AG09319 (cell line): ENCODE measurements at places on chromosomes 2 and 18.

DNA sequence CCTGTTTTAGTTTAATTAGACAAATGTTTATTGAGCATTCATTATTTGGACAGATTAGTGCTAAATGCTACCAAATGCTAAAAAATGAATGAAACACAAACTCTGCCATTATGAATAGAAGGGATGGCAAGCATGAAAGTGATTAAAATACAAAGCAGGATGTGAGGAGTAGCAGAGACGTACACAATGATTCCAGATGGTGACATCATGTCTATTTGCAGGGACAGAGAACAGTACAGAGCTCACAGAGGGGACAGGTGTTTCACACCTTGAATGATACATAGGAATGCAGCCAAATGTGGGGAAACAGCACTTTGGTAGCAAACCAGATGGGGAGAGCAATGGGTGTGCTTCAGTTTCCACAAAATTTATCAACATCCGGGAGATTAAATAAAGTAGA, 76.3 kb downstream of the CD226 start:
- DNase-seq: no peak

DNA sequence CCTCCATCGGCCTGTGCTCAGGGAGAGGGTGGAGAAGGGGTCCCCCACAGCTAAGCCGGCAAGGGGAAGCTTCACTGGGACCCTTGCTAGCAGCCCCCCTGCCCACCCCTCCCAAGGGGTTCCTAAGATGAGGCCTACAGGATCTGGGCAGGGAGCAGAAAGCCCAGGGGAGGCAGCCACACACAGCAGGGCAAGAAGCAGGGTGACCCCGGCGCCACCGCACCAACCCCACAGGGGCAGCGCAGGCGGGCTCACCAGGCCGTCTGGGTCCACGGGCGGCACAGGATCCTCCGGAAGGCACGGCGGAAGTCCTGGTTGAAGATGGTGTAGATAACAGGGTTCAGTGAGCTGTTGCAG, 1.8 kb downstream of the ADRA2B start:
- DNase-seq: no peak

GRCh38 chr2:64651590-64651989, 2.1 kb downstream of the SERTAD2 start:
- no peak for DNase-seq

DNA sequence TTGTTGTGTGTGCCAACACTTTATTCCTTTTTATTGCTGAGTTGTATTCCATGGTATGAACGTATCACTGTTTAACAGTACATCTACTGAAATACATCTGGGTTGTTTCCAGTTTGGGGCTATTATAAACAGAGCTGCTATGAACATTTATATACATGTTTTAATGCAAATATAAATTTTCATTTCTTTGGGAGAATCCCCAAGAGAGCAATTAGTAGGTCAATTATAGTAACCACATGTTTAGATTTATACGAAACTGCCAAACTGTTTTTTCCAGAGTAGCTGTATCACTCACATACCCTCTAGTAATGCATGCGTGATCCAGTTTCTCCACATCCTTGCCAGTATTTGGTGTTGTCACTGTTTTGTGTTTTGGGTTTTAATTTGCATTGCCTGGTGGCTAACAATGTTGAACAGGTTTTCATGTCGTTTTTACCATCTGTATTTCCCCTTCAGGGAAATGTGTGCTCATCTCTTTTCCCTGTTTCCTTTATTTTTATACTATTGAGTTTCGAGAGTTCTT, 81.0 kb downstream of the TMEM131 start:
- no peak for DNase-seq

- DNase-seq: no peak
Observed at GRCh38 chr2:11320698-11321492, 23.5 kb downstream of the ROCK2 start.

DNA sequence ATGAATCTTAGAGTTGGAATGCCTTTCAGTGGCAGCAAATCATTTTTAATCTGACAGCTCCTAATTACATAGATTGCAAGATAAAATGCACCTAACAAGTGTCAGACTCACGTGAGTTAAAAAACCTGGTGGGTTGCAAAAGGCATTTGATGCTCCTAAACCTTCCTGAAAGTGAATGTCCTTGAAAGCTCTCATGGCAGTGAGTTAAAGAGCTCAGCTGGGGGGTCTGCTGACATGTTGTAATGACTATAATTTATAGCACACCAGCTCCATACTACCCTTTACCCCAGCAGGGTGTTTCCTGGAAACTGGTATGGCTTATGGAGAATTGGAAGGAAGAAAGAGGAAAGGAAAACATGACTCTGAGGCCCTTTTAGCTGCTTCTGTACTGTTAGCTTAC, 91.9 kb upstream of the CAVIN2 start:
- no peak for DNase-seq
